ENCODE measurements at places on chromosomes 7 and 10. TPM values are rescaled to one million over a fixed set of nuclear protein-coding genes. Genes with fewer than 3 reads are reported as not detected.
A peak's percentile ranks its signal among the peaks of the same experiment; 100 is the strongest.

- H3K4me3 ChIP-seq, result no peak overlapping the region
- H3K36me3 ChIP-seq, result no peaks in the 10 kb centered on the region
- no peak overlapping the region for H3K27ac ChIP-seq
- no peaks in the 10 kb centered on the region for H3K27me3 ChIP-seq
- DNase-seq, result no peak
Observed at GRCh38 chr7:130095812-130096211, 25.5 kb downstream of the KLHDC10 start.

- H3K27ac ChIP-seq, result no peak overlapping the region
- no peaks in the 10 kb centered on the region for H3K27me3 ChIP-seq
- H3K4me3 ChIP-seq, result no peak overlapping the region
- H3K4me1 ChIP-seq, result no peaks in the 10 kb centered on the region
- no peak for DNase-seq
- no peaks in the 10 kb centered on the region for H3K36me3 ChIP-seq
Observed at GRCh38 chr10:70784471-70784870, 706 bp downstream of the TBATA start.

Gene CHN2
- total RNA-seq, result 3.3 TPM

DNA sequence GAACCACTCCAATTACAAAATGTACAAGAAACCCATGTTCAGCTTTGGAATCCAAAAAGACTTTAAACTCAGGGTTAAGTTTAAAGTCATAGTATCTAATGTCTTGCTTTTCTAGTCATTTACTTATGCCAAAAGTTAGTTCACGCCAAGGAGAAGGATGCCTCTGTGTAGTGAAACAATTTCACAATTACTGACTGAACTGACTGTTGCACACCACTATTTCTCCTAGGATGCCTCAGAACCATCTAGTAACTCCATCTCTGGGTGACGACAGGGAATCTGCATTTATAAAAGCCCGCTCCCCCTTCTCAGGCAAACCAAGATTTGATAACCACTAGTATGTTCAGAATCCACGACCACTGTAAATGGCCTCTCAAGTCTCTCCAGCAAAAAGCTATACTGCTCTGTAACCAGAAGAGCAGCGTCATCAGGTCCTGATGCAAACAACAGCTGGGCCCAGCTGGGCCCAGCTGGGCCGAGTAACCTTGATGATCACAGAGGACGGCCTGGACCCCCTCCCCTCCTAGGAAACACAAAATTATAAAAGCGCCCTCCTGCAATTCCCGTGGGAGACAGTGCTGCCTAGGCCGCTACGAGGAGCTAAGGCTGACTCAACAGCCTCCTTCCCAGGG lies 680 bp upstream of the ADO start:
- DNase-seq, result no peak
- peaks cover 2% of the 10 kb centered on the region for H3K4me1 ChIP-seq
- H3K27me3 ChIP-seq, result no peaks in the 10 kb centered on the region
- H3K36me3 ChIP-seq, result peaks cover 6% of the 10 kb centered on the region
- H3K27ac ChIP-seq, result peak overlapping the region; percentile 16

GRCh38 chr10:30974355-30974754 lies 57.3 kb downstream of the ZNF438 start:
- no peaks in the 10 kb centered on the region for H3K27me3 ChIP-seq
- no peaks in the 10 kb centered on the region for H3K4me1 ChIP-seq
- no peak overlapping the region for H3K4me3 ChIP-seq
- no peaks in the 10 kb centered on the region for H3K36me3 ChIP-seq

GRCh38 chr10:115456812-115457211 lies 363.6 kb downstream of the ATRNL1 start:
- no peak overlapping the region for H3K27ac ChIP-seq
- H3K4me3 ChIP-seq, result no peak overlapping the region
- DNase-seq, result no peak
- no peaks in the 10 kb centered on the region for H3K36me3 ChIP-seq
- no peaks in the 10 kb centered on the region for H3K27me3 ChIP-seq

DNA sequence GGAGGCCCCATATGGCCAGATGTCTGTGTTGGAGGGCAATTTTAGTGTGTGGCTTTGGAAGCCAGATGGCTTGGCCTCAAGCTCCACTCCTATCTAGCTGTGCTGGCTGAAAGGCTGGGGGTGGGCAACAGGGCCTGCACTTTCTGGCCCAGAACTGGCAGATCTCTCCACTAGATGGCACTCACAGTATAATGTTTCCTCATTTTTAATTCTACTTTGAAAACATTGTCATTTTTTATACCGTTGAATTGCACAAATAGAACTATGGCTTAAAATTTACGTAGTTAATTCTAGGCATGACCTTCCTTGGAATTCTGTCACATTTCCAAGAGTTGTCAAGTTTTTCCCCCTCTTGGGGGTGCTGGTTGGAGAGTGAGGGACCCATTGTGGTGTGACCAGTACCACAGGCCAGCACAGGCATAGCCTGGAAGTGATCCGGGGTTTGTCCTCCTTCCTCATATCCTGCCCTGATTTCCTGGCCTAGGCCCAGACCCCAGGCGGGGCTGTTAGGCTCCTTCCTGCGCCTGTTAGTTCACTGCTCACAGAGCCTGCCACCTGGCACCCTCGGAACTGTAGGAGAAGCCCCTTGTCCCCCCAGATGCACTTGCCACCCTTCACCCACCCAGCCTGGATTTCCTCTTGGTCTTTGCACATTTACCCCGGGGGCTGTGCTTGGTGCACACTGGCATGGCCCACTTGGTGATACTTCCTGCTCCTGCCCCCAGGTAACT lies 52.8 kb downstream of the ARHGAP22 start:
- H3K27me3 ChIP-seq, result no peaks in the 10 kb centered on the region
- H3K4me3 ChIP-seq, result no peak overlapping the region
- no peaks in the 10 kb centered on the region for H3K4me1 ChIP-seq
- peak; percentile 44 for DNase-seq
- H3K36me3 ChIP-seq, result no peaks in the 10 kb centered on the region
- H3K27ac ChIP-seq, result no peak overlapping the region

Gene DIP2C
- total RNA-seq, result 7.6 TPM

Gene EVX1
- not detected for total RNA-seq

GRCh38 chr7:132696332-132696731 lies 120.1 kb upstream of the PLXNA4 start:
- no peak for DNase-seq
- no peaks in the 10 kb centered on the region for H3K27me3 ChIP-seq
- H3K27ac ChIP-seq, result no peak overlapping the region
- no peak overlapping the region for H3K4me3 ChIP-seq

DNA sequence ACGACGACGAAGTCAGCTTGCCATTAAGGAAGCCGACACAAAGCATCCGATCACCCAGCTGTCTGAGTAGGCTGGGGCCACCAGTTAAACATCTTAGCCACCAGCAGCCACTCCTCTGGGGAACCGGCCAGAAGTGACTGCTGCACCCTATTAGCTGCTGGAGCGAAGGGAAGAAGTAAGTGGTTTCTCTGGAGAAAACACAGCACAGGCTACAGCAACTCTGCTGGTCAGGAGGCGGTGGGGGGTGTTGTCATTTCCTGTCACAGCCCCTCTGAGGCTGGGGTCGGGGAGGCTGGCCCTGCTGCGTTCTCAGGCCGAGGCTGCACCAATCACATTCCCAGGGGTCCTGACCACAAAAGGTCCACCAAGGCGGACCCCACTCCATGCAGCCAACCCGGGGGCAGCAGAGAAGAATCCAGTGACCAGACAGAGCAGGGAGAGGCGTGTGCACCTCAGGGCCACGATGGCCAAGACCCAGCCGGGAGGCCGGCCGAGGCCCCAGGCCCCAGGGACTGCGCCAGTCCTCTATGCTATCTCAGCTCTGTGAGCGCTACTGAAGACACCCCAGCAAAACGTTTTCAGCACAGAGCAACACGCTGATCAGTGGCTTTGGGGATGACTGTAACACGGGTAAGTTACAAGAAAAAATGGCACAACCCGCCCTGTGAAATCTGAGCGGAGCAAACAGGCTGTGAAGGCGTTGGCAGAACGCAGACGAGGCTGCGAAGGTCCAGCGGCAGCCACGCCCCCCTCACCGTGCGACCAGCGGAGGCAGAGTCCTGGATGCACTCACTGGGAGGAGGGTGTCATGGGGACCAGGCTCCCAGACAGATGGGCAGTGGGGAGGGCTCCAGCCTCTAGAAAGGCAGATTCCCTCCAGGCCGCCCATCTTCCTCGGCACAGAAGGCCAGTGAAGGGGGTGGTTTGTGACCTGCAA lies 24.8 kb downstream of the STK32C start:
- H3K27ac ChIP-seq, result no peak overlapping the region
- no peaks in the 10 kb centered on the region for H3K4me1 ChIP-seq
- no peak overlapping the region for H3K4me3 ChIP-seq
- H3K27me3 ChIP-seq, result no peaks in the 10 kb centered on the region

- no peak overlapping the region for H3K4me3 ChIP-seq
- H3K27ac ChIP-seq, result no peak overlapping the region
- DNase-seq, result peak; percentile 62
- no peaks in the 10 kb centered on the region for H3K4me1 ChIP-seq
- H3K27me3 ChIP-seq, result no peaks in the 10 kb centered on the region
- H3K36me3 ChIP-seq, result peaks cover 4% of the 10 kb centered on the region
Observed at GRCh38 chr10:69407621-69408301, 9.0 kb downstream of the TACR2 start.

DNA sequence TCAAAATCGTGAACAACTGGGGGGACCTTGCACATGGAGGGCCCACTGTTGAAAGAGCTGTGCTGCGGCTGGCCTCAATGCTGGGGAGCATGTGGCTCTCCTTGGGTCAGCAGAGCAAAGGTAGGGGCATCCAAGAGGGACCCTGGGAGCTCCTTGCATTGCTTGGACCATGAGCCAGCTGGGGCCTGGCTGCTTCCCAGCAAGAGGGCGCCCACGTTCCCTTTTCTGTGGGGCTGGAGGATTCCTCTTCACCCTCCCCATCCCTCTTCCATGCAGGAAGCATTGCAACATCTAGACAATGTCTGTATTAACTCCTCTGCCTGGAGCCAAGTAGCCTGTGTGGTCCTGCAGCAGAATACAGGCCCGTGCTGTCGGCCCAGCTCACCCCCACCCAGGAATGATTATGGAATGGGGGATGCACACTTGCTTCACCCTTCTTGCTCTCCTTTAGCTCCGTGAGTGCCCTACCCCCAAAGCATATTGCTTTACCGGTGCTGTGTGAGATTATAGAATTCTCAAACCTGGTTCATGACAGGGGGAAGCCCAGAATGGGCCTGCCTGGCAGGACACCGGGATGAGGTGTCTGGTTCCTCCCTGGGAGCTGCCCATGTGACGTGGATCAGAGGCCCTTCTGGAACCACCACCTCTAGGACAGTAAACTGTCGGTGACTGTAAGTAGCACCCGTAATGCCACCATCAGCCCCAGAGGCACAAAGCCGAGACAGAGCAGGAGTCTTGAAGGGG lies 61.9 kb downstream of the SYPL1 start:
- H3K36me3 ChIP-seq, result no peaks in the 10 kb centered on the region
- H3K4me3 ChIP-seq, result no peak overlapping the region
- peak; percentile 58 for DNase-seq
- H3K27ac ChIP-seq, result no peak overlapping the region
- no peaks in the 10 kb centered on the region for H3K4me1 ChIP-seq

Gene BLNK
- not detected for total RNA-seq

- peaks cover 31% of the 10 kb centered on the region for H3K4me1 ChIP-seq
- H3K4me3 ChIP-seq, result no peak overlapping the region
- no peaks in the 10 kb centered on the region for H3K27me3 ChIP-seq
- H3K36me3 ChIP-seq, result no peaks in the 10 kb centered on the region
Observed at GRCh38 chr10:113057948-113058522, 108.0 kb downstream of the TCF7L2 start.

DNA sequence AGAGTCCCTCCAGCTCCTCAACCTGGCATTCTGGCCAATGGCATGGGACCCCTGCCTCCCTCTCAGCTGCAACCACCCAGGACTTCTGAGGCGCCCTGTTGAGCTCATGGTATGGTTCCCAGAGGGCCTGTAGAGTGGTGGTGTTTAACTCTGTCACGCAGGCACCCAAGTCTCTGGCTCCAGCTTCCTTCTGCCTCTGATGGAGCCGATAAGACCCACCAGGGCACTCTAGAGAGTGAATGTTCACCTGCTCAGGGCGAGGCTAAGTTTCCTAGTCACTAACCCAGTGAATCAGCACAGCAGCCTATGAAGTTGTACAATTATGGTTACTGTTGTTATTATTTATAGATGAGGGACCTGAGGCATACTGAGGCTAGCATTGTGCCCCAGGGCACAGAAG lies 120.4 kb downstream of the ZMIZ1 start:
- H3K36me3 ChIP-seq, result peaks cover 4% of the 10 kb centered on the region
- no peak overlapping the region for H3K27ac ChIP-seq
- no peak for DNase-seq
- no peaks in the 10 kb centered on the region for H3K27me3 ChIP-seq
- H3K4me3 ChIP-seq, result no peak overlapping the region

DNA sequence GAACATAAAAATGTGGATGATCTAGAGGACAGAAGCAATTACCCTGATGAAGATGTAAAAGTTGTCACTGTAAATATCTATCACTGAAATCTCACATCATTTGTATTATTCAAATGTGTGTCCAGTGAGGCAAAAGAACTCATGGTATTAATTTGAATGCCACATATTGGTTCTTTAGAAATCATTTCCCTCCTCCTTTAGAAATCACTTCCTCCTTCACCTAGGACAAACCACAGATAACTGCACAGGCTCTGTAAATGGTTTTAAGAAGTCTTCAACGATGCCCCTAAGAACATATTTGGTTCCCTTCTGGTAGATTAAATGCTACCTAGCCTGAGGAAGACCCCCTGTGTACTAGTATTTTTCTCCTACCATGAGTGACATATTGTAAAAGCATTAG lies 33.1 kb upstream of the ZNF518A start:
- DNase-seq, result no peak
- H3K27ac ChIP-seq, result no peak overlapping the region
- H3K4me1 ChIP-seq, result no peaks in the 10 kb centered on the region
- no peaks in the 10 kb centered on the region for H3K36me3 ChIP-seq

DNA sequence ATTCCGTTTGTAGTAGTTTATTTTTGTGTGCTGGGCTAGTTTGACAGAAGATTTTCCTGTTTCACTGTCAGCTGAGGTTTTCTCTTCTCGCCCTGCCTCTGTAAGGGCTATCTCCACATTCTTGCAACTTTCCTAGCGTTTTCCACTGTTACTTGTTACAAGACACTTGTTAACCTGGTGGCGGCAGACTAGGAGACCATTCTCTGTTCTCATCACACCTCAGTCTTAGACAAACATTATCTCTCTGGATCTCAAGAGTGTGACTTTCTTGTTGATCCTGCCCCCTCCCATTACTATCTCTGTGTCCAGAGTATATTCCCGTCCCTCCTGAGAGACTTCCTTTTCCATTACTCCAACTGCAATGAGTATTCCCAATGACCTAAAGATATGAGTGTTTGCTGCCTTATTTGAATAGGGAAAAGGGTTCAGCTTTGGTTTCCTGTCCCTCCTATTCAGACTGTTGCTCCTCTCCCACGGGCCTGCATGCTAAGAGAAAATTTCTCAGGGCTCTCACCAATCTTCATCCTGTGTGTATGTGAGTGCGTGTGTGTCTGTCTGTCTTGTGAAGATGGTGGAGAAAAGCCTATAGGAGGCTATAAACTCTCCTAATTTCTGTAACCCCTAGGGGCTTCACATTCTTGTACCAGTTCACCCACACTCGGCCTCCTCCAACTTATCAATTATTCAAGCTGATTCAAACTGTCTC lies 722.4 kb upstream of the POT1 start:
- no peaks in the 10 kb centered on the region for H3K36me3 ChIP-seq
- peak; percentile 37 for DNase-seq
- no peak overlapping the region for H3K27ac ChIP-seq
- no peaks in the 10 kb centered on the region for H3K4me1 ChIP-seq
- no peak overlapping the region for H3K4me3 ChIP-seq

GRCh38 chr7:100471021-100471420 lies 7.0 kb upstream of the SPACDR start:
- no peak for DNase-seq
- no peak overlapping the region for H3K4me3 ChIP-seq
- H3K4me1 ChIP-seq, result no peaks in the 10 kb centered on the region
- H3K27me3 ChIP-seq, result no peaks in the 10 kb centered on the region

Gene WEE2
- total RNA-seq, result not detected

Measured in H9 (cell line).